Stimulated activated CD8-positive, alpha-beta memory T cell treated with anti-CD3 and anti-CD28 coated beads, Interleukin-4, amount 100 ng/mL, for 48 hours (primary cell): ENCODE measurements at places on chromosomes 11 and 22.
A peak's percentile ranks its signal among the peaks of the same experiment; 100 is the strongest.

DNA sequence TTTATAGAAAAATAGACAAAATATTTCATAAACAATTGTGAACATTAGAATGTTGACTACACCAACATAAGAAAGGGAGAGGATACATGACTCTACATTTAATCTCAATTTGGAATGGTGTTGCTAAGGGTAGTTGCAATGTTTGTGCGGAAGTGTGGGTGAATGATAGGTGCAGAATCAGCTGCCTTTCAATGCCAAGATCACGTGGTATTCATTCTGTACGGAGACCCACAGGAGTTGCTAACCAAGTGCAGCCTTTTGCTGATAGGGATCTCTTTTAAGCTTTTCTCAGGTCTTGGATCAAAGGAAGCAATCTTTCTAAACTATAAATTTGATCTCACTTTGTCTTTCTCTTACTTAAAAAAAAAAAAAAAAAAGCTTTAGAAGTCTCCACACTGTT lies 29.8 kb upstream of the CTSC start:
- no peak for DNase-seq

- DNase-seq, result peak; percentile 49
These were observed 122.1 kb downstream of the CSNK2A3 start for GRCh38 chr11:11230802-11231562.

- DNase-seq, result peak; percentile 87
These were observed 13.3 kb downstream of the RSPH14 start for GRCh38 chr22:23128269-23129108.

DNA sequence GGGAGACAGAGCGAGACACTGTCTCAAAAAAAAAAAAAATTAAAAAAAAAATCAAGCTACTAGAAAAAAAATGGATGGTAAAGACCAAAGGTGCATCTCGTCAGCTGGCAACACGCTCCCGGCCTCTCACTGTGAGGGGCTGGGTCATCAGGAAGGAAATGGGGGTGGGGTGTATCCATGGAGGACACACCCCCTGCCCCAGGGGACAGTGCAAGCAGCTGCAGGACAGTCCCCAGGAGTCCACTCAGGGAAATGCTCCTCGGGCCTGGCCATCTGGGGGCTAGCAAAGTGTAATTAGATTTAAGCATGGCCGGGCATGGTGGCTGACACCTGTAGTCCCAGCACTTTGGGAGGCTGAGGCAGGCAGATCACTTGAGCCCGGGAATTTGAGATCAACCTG lies 23.1 kb downstream of the TTLL1 start:
- DNase-seq, result no peak

GRCh38 chr11:86251345-86251744 lies 6.8 kb downstream of the EED start:
- no peak for DNase-seq

GRCh38 chr11:36574486-36574885 lies 6.7 kb downstream of the RAG1 start:
- no peak for DNase-seq

GRCh38 chr11:36254713-36255112 lies 34.5 kb downstream of the COMMD9 start:
- no peak for DNase-seq

DNA sequence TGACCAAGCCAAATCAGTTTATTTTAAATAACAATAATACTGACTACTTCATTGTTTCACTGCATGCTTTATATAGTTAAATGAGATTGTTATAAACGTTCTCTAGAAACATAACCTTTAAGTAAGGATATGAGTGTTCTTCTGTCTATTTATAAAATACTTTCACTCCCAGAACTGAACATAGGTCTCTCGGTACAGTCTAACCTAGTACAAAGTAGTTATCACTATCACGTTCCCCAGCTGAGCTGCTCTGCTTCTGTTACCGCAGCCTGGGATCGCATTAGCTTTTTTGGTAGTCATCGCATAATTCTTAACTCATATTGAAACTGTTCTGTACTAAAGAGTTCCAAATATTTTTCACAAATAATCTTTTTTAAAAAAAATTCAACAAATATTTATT lies 143.6 kb downstream of the WNT11 start:
- DNase-seq, result no peak

DNA sequence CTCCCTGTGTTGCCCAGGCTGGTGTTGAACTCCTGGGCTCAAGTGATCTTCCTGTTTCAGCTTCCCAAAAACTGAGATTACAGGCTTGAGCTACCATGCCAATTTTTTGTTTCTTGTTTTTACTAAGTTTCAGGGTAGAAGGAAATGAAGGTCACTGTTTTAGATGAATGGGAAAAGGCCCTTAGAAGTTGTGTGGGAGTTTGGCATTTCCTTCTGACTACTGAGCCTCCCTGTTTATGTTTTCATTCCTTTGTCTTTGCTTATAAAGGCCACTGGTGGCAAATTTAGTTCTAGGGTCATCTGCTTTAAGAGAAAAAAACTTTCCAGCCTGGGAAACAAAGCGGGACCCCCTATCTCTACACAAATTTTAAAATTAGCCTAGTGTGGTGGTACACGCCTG lies 22.1 kb downstream of the SRPRA start:
- no peak for DNase-seq
